ENCODE measurements at places on chromosomes 1 and 21. TPM values are rescaled to one million over a fixed set of nuclear protein-coding genes. Genes with fewer than 3 reads are reported as not detected.

DNA sequence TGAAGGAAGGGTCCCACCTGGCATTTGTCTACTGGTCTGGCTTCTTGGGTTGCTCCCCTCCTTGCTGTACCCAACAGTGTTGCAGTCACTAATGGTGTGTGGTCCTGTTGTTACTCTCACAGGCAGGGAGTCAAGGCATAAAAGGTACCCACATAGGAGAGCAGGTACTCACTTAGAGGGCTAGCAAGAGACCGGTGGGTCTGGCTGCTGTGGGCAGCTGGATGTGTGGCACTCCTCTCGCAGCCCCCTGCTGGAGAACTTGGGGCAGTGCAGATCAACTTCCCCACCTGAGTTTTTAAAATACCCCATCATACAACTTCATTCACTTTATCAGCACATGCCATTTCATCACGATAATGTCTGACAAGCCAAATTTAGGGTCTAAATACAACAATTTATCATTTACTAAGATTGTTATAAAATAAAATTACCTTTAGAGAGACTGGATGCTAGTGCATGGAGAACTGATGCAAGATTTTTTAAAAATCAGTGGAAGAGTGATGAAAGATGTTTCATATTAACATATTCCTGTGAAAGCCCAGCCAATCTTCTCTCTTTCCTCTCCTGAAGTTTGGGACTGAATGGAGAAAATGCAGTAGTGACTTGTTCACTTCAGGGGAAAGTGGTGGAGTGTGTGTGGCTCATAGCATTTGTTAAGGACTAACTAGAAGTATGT is 42.8 kb downstream of the ACP6 start:
- H3K4me3 ChIP-seq, result no peak overlapping the region
- H3K4me1 ChIP-seq, result peaks cover 29% of the 10 kb centered on the region
- H3K36me3 ChIP-seq, result peaks cover 1% of the 10 kb centered on the region

Gene TLCD4
- polyA plus RNA-seq, result 92.7 TPM

DNA sequence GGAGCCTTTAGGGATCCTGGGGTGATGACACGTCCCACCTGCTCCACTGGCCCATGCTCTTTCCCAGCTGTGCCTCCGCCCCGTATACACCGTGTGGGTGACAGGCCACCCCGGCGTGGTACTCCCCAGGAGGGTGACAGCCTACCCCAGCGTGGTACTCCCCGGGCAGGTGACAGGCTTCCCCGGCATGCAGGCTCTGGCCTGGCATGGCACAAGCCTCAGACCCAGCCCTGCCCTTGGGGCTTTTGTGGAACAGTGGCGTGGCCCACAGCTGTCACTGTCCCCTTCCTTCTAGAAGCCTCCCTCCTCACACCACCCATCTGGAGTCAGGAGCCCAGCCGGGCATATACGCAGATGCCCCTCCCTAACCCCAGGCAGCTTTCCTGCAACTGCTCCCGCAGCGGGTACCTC is 4.7 kb upstream of the PFKL start:
- H3K27me3 ChIP-seq, result no peaks in the 10 kb centered on the region
- no peak overlapping the region for H3K27ac ChIP-seq
- no peak overlapping the region for H3K4me3 ChIP-seq
- no peaks in the 10 kb centered on the region for H3K4me1 ChIP-seq
- no peaks in the 10 kb centered on the region for H3K36me3 ChIP-seq

Gene LCE3D
- polyA plus RNA-seq, result not detected

GRCh38 chr1:7421471-7422075 is 349.5 kb upstream of the VAMP3 start:
- no peaks in the 10 kb centered on the region for H3K27me3 ChIP-seq
- H3K36me3 ChIP-seq, result no peaks in the 10 kb centered on the region
- H3K4me3 ChIP-seq, result no peak overlapping the region

DNA sequence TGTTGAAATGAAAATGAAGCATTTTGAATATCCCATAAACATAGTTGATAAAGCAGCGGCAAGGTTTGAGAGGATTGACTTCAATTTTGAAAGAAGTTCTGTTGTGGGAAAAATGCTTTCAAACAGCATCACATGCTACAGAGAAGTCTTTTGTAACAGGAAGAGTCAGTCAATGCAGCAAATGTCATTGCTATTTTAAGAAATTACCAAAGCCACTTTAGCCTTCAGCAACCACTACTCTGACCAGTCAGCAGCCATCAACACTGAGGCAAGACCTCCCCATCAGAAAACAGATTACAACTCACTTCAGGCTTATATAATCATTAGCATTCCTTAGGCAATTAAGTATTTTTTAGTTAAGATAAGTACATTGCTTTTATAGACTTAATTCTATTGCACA is 33.8 kb upstream of the FCRL3 start:
- H3K4me3 ChIP-seq, result no peak overlapping the region
- H3K27me3 ChIP-seq, result no peaks in the 10 kb centered on the region
- DNase-seq, result no peak
- no peaks in the 10 kb centered on the region for H3K4me1 ChIP-seq

DNA sequence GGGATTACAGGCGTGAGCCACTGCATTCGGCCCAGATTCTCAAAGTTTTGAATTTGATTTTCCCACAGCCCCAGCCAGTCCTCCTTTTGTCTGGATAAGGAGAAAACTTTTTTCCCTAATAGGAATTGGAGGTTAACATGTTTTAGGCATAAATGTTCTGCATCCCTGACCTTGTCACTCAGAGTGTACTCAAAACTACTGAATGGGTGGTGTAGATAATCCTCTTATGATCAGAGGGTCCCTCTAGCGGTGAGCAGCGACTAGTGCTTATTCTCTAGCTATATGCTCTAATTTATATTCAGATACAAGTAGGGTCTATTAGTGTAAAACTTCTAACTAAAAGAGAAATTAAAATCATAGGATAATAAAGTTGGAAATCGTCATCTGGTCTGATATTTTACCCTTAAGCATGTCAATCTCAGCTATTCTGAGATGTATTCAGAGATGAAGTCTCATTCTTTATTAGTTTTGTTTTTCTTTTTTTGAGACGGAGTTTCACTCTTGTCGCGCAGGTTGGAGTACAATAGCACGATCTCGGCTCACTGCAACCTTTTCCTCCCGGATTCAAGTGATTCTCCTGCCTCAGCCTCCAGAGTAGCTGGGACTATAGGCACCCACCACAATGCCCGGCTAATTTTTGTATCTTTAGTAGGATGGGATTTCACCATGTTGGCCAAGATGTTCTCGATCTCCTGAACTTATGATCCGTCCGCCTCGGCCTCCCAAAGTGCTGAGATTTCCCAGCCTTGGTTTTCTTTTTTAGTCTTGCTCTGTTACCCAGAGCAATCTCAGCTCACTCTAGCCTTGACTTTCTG is 2.7 kb upstream of the PSMD4 start:
- H3K36me3 ChIP-seq, result peaks cover 19% of the 10 kb centered on the region
- no peaks in the 10 kb centered on the region for H3K27me3 ChIP-seq
- peaks cover 11% of the 10 kb centered on the region for H3K4me1 ChIP-seq

GRCh38 chr1:19877821-19878636 is 4.2 kb upstream of the OTUD3 start:
- no peak for DNase-seq
- no peaks in the 10 kb centered on the region for H3K4me1 ChIP-seq
- H3K4me3 ChIP-seq, result no peak overlapping the region
- no peaks in the 10 kb centered on the region for H3K36me3 ChIP-seq

Gene SH2D1B
- polyA plus RNA-seq, result 0.28 TPM

DNA sequence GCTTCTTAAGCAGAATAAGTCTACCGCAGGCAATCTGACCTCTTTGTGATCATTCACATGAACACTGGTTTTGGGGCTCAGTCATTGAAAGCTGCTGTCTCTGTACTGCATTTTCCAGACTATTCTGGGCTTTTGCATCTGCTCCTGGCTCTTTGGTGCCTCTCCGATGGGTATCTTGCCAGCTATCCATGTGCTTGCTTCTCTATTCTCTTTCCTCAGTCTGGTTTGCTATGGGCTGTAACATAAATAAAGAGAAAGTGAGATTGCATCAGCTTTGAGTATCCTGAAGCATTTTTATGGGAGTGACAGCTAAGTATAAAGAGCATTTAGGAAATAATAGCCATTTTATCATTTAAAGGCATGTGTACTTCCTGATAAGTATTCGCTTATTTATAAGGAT is 70.7 kb downstream of the C1orf21 start:
- H3K27ac ChIP-seq, result no peak overlapping the region
- H3K4me3 ChIP-seq, result no peak overlapping the region
- no peaks in the 10 kb centered on the region for H3K4me1 ChIP-seq
- no peaks in the 10 kb centered on the region for H3K36me3 ChIP-seq

Gene DRAM2
- 19.1 TPM for polyA plus RNA-seq

Gene SPRR2A
- not detected for polyA plus RNA-seq

GRCh38 chr21:17536381-17536780 is 23.5 kb downstream of the CXADR start:
- peaks cover 28% of the 10 kb centered on the region for H3K4me1 ChIP-seq
- H3K4me3 ChIP-seq, result no peak overlapping the region
- H3K27me3 ChIP-seq, result no peaks in the 10 kb centered on the region
- no peak for DNase-seq
- H3K27ac ChIP-seq, result no peak overlapping the region

Gene UBE4B
- polyA plus RNA-seq, result 7.5 TPM

Gene GRHL3
- 0.09 TPM for polyA plus RNA-seq

- DNase-seq, result no peak
- H3K4me1 ChIP-seq, result no peaks in the 10 kb centered on the region
- H3K27me3 ChIP-seq, result no peaks in the 10 kb centered on the region
- no peak overlapping the region for H3K4me3 ChIP-seq
- peaks cover 5% of the 10 kb centered on the region for H3K36me3 ChIP-seq
Measured at GRCh38 chr1:112529301-112529700, 20.5 kb downstream of the WNT2B start.

Gene AADACL4
- polyA plus RNA-seq, result not detected

DNA sequence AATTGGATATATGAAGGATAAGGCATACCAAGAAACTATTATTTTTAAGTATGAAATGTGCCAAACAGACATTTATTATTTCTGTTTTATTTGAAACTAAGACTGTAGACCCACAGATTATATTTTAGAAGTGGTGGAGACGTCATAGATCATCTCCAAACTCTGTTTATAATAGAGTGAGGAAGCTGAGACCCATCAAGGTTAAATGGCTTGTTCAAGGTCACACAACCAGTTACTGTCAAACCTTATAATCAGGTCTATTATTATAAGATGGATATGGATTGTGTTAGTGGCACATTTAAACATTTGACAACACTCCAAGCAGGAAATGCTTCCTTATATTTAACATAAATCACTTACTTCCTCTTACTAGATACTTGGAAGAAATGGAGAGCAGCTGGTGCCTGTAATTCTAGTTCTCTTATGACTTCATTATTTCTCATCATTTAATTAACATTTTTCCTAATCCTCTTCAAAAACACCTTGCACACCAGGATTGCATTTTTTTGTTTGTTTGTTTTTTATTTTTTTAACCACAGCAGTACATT is 117.0 kb downstream of the NEK7 start:
- no peaks in the 10 kb centered on the region for H3K27me3 ChIP-seq
- no peaks in the 10 kb centered on the region for H3K4me1 ChIP-seq
- H3K36me3 ChIP-seq, result no peaks in the 10 kb centered on the region
- H3K27ac ChIP-seq, result no peak overlapping the region

- H3K27me3 ChIP-seq, result no peaks in the 10 kb centered on the region
- H3K4me1 ChIP-seq, result peaks cover 2% of the 10 kb centered on the region
- H3K4me3 ChIP-seq, result no peak overlapping the region
- DNase-seq, result no peak
Measured at GRCh38 chr1:156387870-156388173, 18.8 kb downstream of the RHBG start.

Gene SDC3
- 19.2 TPM for polyA plus RNA-seq

Gene SPRR2D
- 0.09 TPM for polyA plus RNA-seq

DNA sequence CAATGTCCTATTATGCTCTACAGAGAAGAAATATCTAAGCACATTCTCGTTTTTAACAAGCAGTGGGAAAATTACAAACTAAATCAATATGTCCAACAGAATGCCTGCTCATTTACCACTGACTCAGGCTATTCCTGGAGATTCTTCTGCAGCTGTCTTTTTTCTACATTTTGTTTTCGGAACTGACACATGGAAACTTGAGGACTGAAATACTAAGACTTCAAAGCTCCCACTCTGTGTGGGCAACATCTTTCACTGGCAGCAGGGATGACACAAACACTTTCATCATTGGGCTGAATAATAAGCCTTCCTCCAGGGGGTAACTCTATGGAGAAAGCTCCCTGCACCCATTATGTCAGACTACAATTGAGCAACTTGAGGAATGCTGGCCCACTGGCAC is 175.5 kb upstream of the NCAM2 start:
- DNase-seq, result no peak
- H3K36me3 ChIP-seq, result no peaks in the 10 kb centered on the region
- H3K4me3 ChIP-seq, result no peak overlapping the region
- H3K27me3 ChIP-seq, result no peaks in the 10 kb centered on the region
- H3K4me1 ChIP-seq, result no peaks in the 10 kb centered on the region

Gene C8B
- polyA plus RNA-seq, result 413 TPM

DNA sequence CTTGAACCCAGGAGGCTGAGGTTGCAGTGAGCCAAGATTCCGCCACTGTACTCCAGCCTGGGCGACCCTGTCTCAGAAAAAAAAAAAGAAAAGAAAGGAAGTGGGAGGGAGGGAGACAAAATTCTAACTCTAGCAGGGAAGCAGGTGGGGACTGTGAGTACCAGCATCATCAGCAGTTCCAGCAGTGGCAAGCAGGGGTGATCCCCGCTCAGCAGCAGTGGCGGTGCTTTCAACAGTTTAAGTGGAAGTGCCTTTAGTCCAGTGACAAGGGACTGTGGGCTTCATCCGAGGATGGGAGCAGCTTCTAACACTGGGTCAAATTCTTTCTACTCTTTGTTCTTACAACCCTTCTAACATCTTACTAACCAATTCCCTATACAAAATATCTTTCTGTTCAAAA is 858.1 kb upstream of the ADAMTS5 start:
- no peaks in the 10 kb centered on the region for H3K27me3 ChIP-seq
- DNase-seq, result no peak
- no peaks in the 10 kb centered on the region for H3K36me3 ChIP-seq

Gene GBP2
- 10.4 TPM for polyA plus RNA-seq

Gene RNU5D-1
- polyA plus RNA-seq, result not detected

DNA sequence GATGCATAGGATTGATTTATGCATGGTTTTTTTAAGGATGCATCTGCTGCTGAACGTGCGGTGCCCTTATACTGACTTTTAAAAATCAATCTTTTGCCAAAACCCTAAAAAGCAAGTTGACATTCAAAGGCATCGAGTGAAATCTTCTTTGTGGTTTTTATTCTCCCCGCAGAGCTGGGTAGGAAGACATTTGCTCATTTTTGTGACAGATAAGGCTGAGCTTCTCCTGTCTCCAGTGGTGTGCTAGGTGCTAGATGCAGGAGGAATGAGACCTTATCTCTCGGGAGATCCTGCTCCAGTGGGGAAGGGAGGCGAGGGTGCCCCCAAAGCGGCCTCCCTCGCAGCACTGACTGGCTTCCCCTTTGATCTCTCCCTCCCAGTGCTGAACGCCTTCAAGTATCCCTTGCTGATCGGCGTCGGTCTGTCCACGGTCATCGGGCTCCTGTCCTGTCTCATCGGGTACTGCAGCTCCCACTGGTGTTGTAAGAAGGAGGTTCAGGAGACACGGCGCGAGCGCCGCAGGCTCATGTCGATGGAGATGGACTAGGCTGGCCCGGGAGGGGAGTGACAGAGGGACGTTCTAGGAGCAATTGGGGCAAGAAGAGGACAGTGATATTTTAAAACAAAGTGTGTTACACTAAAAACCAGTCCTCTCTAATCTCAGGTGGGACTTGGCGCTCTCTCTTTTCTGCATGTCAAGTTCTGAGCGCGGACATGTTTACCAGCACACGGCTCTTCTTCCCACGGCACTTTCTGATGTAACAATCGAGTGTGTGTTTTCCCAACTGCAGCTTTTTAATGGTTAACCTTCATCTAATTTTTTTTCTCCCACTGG is 14.9 kb upstream of the CD101 start:
- H3K4me1 ChIP-seq, result no peaks in the 10 kb centered on the region
- no peaks in the 10 kb centered on the region for H3K36me3 ChIP-seq
- H3K4me3 ChIP-seq, result no peak overlapping the region
